ENCODE measurements at places on chromosomes 1 and 21.

- no peak for DNase-seq
Observed at GRCh38 chr1:153888533-153888932, 34.2 kb downstream of the GATAD2B start.

DNA sequence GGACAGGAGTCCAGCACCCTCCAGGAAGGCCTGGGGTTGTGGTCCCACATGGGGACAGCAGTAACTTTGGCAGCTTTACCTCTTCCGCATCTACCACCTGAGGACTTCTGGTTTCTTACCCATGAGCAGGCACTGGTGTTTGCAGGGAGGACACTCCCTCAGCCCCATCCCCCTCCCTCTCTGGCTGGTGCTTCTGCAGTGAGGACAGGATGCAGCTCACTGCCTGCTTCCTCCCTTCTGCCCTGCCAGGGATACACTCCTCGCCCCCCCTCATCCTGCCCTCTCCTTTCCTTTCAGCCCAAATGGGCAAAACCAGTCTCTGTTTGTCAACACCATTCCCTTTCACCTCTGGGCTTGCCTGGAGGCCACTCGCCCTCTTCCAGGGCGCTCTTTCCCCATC is 62.4 kb downstream of the KIRREL1 start:
- DNase-seq: no peak

- DNase-seq: no peak
Observed at GRCh38 chr21:32566741-32567389, 18.5 kb downstream of the TCP10L start.

DNA sequence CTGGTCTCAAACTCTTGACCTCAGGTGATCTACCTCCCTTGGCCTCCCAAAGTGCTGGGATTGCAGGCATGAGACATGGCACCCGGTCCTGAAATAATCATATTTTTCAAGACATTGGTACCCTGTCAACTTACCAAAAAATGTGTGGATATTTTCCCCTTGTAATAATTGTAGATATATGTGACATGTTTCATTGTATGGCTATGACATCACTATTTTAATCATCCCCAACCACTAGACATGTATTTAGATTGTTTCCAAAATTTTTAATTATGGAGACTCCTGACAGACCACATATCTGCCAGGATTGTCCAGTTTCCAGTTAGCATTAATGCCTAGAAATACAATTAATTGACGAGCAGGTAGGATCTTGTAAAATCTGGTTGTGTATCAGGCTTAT is 96.7 kb upstream of the NEGR1 start:
- DNase-seq: no peak

- no peak for DNase-seq
Observed at GRCh38 chr1:184861755-184862336, 107.2 kb upstream of the EDEM3 start.

DNA sequence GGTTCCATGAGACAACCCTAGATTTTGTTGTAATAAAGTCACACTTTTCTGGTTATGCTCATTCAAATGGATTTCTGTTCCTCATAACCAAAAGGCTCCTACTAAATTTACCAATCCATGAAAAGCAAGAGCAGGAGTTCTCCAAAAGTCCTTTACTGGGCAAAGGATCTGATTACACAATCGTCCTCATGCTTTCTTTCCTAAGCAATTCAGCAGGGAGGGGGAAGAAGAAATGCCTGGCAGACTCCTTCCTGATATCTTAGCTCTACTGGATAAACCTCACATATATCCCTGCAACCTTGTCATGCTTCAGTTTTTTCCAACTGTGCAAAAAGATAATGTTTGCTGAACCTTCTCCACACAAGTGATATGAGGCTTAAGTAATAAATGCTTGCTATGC is 67.6 kb upstream of the GUCA2B start:
- no peak for DNase-seq

- no peak for DNase-seq
Observed at GRCh38 chr1:19484798-19485361, 459 bp downstream of the CAPZB start.

GRCh38 chr1:53327182-53327913 is 522 bp downstream of the LRP8 start:
- DNase-seq: peak; percentile 44

- no peak for DNase-seq
Observed at GRCh38 chr1:169527451-169528214, 41.9 kb upstream of the SLC19A2 start.

GRCh38 chr21:26686278-26686677 is 113.2 kb upstream of the CYYR1 start:
- DNase-seq: peak; percentile 12

GRCh38 chr1:73820843-73821242 is 377.1 kb downstream of the LRRIQ3 start:
- DNase-seq: no peak

DNA sequence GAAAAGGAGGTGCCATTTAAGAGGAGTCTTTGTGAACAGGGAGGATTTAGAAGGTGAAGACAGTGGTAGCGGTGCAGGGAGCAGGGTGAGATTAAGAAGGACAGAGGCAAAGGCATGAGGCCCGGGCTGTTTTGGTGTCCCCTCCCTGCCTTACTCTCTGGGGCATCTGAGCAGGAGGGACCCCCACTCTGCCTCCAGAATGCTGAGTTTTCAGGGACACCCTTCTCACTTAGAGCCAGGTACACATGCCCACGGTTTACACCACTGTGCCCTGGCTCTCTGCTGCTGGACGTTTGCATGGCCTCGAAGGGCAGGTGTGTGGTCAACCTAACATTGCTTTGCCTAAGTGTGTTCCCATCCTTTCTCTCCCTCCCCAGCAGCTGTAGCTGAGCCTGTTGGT is 20.5 kb upstream of the PARP1 start:
- DNase-seq: no peak

GRCh38 chr1:108881369-108881768 is 4.6 kb downstream of the GPSM2 start:
- no peak for DNase-seq

GRCh38 chr1:47456250-47456649 is 18.4 kb downstream of the FOXD2 start:
- DNase-seq: no peak

DNA sequence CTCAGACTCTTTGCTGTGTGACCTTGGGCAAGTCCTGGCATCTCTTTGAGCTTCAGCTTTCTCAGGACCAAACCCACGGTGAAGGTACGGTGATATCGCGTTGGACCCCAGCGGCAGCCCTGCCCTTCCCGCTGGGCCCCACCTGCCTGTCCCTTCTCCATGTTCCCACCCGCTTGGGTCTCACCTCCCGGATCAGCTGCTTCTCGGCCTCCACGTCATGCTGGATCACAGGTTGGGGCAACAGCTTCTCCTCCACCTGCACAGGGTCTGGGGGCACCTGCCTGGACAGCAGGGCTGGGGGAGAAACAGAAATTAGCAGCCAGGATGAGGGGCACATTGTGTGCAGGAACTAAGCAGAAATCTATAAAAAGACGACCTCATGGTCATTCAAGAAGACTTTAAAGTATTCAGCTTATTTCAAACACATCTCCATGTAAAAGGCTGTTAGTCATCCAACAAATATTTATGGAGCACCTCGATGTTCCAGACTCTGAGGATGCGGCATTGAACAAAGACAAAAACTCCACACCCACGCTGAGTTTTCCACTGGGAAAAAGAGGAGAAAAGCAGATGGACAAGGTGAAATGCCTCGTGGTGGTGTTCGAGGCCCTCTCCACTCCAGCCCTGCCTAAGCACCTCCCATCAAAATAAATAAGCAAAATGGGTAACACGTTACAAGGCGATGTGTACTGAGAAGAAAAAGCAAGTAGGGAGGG is 19.5 kb downstream of the KIF17 start:
- no peak for DNase-seq

GRCh38 chr1:75672528-75673393 is 51.7 kb upstream of the ACADM start:
- no peak for DNase-seq

DNA sequence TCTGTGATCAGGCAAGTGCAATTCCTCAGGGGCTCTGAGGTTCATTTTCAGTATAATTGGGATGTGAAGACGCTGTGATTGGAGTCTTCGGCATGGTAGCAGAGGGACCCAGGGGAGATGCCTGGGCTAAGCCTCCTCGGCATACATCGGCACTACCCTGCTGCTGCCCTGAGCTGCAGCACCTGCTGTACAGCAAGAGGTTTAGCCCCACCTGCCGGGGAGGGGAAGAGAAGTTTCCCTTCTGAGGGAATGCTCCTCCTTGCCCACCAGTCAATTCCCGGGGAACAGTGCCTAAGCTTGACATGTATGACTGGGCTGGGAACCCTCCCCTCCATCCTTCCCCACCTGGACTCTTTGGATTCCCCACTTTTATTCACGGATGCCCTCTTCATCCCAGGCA is 24.9 kb downstream of the CNIH3 start:
- no peak for DNase-seq

GRCh38 chr1:196516373-196516772 is 91.9 kb downstream of the KCNT2 start:
- DNase-seq: no peak

DNA sequence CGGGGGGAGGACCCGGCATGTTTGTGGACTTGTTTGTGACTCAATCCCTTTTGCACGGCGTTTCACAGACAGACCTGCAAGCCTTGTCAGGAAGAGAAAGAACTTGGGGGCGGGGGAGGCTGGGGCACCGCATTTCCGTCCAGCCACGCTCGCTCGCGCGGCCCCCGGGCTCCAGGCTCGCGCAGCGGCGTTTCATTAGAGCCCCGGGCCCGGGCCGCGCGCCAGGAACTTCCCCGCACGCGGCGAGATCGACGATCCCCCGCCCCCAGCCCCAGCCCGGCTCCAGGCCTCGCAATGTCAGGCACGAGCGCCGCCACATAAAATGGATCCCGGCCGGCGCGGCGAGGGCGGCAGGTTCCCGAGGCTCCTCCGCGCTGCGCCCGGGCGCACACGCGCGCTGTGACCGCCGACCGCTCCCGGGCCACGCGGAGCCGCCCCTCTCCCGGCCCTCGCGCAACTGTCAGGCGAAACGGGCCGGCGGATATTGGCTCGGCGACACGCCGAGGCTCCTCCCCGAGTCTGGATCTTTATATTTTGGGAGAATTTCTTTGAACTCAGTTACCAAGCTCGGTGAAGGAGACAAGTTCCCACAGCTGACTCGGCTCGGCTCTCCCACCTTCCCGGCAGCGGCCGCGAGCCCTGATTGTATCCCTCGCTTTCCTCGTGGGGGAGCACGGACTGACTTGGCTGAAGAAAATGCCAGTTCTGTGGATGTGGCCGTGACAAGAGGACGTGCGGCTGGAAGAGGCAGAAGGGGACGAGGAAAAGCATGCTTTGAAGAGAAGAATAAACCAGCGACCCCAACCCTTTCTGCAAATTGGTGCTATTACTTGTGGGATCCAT is at the start of gene KIF26B:
TSS of gene KIF26B (plus strand) at position 557 of the 843 bp plus-strand sequence. CDS start 440 bp downstream, outside the sequence.
- no peak for DNase-seq

- no peak for DNase-seq
Observed at GRCh38 chr1:159647616-159648015, 60.0 kb downstream of the APCS start.

- no peak for DNase-seq
Observed at GRCh38 chr1:43530483-43531106, at the start of gene PTPRF. TSS of gene PTPRF (plus strand) at chr1:43530883. CDS start at chr1:43545076, 14,193 bp downstream.

DNA sequence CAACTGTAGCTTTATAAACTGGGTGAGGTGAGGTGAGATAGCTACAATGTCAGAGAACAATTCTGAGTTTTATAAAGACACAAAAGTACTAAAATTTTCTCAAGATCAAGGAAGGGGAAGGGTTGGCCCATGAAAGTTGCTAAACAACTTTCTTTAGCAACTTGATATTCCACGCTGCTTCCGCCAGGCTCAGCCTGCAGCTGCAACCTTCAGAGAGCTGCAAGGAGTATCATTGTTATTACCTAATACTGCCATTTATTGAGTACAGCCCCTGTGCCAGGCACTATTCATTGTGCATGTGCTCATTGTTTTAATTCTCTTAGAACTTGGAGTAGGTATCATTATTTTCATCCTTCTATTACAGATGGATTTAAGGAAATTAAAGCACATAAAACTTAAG is 34.1 kb upstream of the SUCO start:
- no peak for DNase-seq

DNA sequence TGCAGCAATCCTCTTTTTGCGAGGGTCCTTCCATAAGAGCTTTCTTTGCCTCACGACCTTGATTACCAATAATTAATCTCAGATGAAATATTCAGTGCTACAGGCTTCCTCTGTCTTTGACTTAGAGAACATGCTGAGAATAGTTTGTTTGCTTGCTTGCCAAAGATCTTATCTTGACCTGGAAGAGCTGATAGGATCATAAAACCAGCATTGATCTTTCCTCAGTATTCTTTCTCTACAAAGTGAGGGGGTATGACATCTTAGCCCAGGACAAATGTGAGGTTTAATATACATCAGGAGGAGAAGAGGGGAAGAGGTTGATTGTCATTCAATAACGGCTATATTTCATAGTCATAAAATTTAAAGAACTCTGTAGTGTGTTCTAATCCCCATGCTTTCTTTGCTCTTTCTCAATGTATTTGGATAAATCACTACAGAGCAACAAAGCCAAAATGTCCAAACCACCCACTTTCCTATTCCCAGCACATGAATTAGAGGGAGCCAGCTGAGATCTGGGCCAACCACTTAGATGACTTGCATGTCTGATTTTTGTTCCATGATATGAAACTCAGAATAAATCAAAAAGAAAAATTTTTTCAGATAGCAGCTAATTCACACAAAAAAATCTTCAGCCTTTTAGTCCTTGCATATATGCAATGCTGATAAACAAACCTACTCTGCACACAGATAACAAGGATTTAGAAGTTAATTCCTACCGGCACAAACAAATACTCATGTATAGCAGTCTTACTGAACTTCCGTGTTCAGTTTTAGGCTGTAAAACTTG is 50.5 kb upstream of the IPO9 start:
- DNase-seq: no peak

DNA sequence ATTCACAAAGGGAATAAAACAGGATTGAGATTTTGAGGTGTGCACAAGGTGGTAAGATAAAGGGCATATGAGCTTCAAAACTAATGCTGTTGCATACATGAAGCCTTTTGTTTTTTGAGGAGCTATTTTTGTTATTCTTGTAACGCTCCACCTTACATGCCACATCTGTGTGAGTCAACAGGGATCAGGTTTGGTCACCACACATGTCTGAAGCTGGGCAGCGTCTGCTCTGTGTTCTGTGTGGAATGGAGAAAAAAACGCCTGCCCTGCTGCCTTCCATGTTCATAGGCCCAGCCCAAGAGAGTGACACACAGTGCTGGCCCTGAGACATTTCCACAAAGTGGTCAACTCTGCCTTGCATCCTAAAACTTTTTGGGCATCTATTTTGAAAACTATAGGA is 67.7 kb downstream of the MPZL1 start:
- no peak for DNase-seq

GRCh38 chr1:18290740-18291412 is 183.3 kb downstream of the IGSF21 start:
- no peak for DNase-seq

All from central memory CD4-positive, alpha-beta T cell (primary cell).